Right lobe of liver (tissue), 6 donors: ENCODE measurements at places on chromosomes 5 and 9.

- no peaks in the 10 kb centered on the region for H3K4me1 ChIP-seq
- H3K4me3 ChIP-seq: no peak overlapping the region
- no peak overlapping the region for H3K27ac ChIP-seq
- no peak for DNase-seq
- H3K36me3 ChIP-seq: no peaks in the 10 kb centered on the region
Measured at GRCh38 chr5:21807953-21808352, 1045.2 kb downstream of the CDH12 start.

- H3K4me1 ChIP-seq: no peaks in the 10 kb centered on the region
- no peak overlapping the region for H3K4me3 ChIP-seq
- H3K36me3 ChIP-seq: no peaks in the 10 kb centered on the region
- no peaks in the 10 kb centered on the region for H3K27me3 ChIP-seq
- H3K27ac ChIP-seq: no peak overlapping the region
Measured at GRCh38 chr9:74006935-74007334, 490.2 kb upstream of the RORB start.

- H3K4me1 ChIP-seq: peaks cover 6% of the 10 kb centered on the region
- peak overlapping the region; percentile 66 for H3K27ac ChIP-seq
- H3K27me3 ChIP-seq: no peaks in the 10 kb centered on the region
Measured at GRCh38 chr5:96714450-96714849, 52.3 kb downstream of the CAST start.

- H3K4me3 ChIP-seq: no peak overlapping the region
- peaks cover 57% of the 10 kb centered on the region for H3K36me3 ChIP-seq
- peaks cover 14% of the 10 kb centered on the region for H3K4me1 ChIP-seq
Measured at GRCh38 chr5:10262121-10262774, 12.2 kb downstream of the CCT5 start.

GRCh38 chr5:179700401-179700918 is 1.7 kb downstream of the CANX start:
- no peaks in the 10 kb centered on the region for H3K36me3 ChIP-seq
- peak; percentile 70 for DNase-seq
- no peaks in the 10 kb centered on the region for H3K4me1 ChIP-seq
- H3K27ac ChIP-seq: peak overlapping the region; percentile 93
- no peaks in the 10 kb centered on the region for H3K27me3 ChIP-seq

DNA sequence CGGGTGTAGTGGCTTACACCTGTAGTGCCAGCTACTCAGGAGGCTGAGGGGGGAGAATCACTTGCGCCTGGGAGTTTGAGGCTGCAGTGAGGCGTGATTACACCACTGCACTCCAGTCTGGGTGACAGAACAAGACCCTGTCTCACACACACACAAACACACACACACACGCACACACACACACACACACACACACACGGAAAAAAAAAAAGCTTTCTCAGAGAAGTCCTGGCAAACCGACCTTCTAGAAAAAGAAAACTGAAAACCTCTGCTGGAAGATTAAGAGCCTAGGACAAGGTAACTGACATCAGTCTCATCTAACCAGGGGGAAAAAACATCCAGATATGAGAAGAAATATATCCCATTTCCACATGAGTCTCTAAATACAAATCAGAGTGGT is 140.3 kb upstream of the RETREG1 start:
- H3K27ac ChIP-seq: no peak overlapping the region
- DNase-seq: no peak
- H3K36me3 ChIP-seq: peaks cover 3% of the 10 kb centered on the region

DNA sequence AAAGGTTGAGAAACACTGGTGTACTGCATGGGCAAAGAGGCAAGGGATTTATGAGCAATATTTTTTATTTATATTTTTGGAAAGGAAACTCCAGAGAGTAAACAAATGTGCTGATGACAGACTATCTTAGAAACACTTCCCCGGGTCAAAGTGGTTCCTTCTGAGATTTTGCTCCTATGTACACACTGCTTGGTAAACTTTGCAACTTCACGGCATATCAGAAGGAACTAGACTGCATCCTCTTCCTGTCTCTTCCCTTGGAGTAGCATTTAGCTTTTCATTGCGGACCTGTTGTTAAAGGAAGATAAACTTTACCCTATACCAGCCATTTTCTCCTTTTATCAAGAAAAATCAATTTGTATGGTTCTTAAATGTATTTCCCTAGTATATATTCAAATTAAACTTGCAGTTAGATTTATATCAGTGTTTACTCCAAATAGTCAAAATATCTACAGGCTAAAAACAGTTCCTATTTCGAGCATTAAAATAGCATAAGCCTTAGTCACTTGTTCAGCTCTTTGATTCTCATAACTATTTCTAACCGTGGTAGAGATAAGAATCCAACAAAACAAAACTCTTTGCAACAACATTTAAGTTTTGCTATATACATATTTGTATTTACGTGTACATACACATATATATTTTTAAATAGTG is 48.0 kb upstream of the LRRC19 start:
- H3K36me3 ChIP-seq: no peaks in the 10 kb centered on the region
- no peak for DNase-seq
- H3K4me1 ChIP-seq: no peaks in the 10 kb centered on the region
- H3K4me3 ChIP-seq: no peak overlapping the region
- no peak overlapping the region for H3K27ac ChIP-seq

DNA sequence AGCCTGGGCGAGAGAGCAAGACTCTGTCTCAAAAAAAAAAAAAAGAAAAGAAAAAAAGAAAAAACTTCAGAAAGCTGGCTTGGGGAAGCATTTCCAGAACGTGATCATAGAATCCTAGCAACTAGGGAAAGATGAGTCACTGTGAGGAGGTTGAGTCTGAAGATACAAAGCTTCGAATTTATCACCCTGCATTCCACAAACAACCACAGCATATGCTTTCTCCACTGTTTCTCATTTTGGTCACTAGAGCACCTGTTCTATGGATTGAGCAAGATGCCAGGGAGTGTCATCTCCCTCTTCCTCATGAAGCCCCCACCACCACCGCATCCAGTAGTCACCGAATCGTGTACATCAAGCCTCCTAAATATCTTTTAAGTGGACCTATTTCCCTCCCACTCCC is 37.9 kb downstream of the SEMA5A start:
- H3K4me3 ChIP-seq: no peak overlapping the region
- H3K4me1 ChIP-seq: no peaks in the 10 kb centered on the region
- H3K36me3 ChIP-seq: no peaks in the 10 kb centered on the region
- no peak overlapping the region for H3K27ac ChIP-seq

- H3K4me3 ChIP-seq: no peak overlapping the region
- no peaks in the 10 kb centered on the region for H3K27me3 ChIP-seq
- H3K27ac ChIP-seq: no peak overlapping the region
- no peak for DNase-seq
- no peaks in the 10 kb centered on the region for H3K36me3 ChIP-seq
Measured at GRCh38 chr5:63400079-63400478, 562.2 kb downstream of the HTR1A start.

- peaks cover 13% of the 10 kb centered on the region for H3K4me1 ChIP-seq
- H3K27me3 ChIP-seq: no peaks in the 10 kb centered on the region
- no peaks in the 10 kb centered on the region for H3K36me3 ChIP-seq
- no peak for DNase-seq
Measured at GRCh38 chr9:72300873-72301272, 64.1 kb downstream of the ZFAND5 start.
